Glutamatergic neuron (in vitro differentiated cells): ENCODE measurements at places on chromosomes 1 and 21.

- no peak for DNase-seq
These were observed 63.3 kb downstream of the CAMSAP2 start for GRCh38 chr1:200802042-200802441.

- DNase-seq: no peak
These were observed 150.8 kb upstream of the ETV3 start for GRCh38 chr1:157288996-157289395.

DNA sequence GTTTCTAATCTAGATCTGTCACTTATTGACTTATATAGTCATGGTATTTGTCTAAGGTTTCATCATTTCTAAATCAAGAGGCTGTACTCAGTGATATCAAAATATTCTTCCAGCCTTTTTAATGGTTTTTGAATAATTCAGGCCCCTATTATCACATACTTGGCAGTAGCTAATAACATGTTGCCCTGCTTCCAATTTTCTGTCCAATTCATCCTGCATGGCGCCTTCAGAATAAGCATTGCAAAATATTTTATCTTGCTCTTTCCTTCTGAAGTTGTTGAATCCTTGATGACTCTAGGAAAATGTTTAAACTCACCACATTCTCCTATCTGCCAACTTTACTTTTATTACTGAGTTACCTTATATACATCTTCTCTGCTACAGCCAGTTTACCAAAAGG, 517.2 kb upstream of the B3GALT2 start:
- no peak for DNase-seq

- DNase-seq: no peak
These were observed 4.2 kb downstream of the CYP4B1 start for GRCh38 chr1:46802901-46803574.

DNA sequence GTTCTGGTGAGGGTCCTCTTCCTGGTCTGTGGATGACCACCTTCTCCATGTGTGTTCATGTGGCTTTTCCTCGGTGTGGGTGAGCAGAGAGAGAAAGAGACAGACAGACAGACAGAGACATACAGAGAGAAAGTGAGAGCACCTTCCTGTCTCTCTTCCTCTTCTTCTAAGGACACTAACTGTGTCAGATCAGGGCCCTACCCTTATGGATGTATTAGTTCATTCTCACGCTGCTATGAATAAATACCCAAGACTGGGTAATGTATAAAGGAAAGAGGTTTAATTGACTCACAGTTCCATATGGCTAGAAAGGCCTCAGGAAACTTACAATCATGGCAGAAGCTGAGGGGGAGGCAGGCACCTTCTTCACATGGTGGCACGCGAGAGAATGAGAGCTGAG, 131.5 kb upstream of the ZNF648 start:
- DNase-seq: no peak

DNA sequence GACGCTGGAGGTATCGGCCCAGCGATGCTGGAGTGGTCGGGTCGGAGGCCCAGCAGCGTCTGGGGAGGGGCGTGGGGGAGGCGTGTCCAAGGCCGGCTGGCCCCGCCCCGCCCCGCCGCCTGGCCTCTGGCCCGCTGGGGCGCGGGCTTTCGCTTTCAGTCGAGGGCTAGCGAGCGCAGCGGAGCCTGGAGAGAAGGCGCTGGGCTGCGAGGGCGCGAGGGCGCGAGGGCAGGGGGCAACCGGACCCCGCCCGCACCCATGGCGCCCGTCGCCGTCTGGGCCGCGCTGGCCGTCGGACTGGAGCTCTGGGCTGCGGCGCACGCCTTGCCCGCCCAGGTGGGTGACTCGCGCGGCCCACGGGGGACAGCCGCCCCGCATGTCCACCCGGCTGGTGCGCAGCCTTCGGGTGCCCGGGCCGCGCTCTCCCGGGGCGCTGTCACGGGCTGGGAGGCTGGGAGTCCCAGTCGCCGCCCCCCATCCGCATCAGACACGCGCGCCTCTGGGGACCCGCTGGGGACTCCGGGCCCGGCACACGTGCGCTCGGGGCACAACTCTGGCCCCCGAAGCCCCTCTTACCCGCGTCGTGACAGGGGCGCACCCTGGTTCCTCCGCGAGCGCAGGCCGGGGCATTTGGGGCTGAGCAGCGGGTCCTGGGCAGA, at the start of gene TNFRSF1B:
Gene TNFRSF1B (plus strand): TSS at position 158 of the 659 bp plus-strand sequence. CDS start 101 bp downstream, at position 259.
- DNase-seq: peak; percentile 68

DNA sequence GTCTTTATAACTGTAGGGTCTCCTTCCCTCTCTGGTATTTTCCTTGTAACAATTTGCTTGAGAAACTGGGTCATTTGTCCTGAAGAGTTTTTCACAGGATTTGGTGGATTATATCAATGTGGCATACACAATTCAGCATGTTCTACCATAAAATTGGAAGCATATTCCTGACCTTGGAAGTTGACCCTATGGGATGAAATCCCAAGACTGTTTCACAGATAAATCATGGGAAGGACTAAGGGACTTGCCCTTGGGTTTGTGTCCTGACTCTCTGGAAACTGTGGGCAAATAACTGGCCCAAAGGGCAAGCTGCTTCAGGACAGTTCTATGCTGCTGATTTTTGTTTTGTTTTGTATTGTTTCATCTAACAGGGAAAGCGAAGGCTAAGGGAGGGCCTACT, 255.6 kb downstream of the TM2D1 start:
- no peak for DNase-seq

- DNase-seq: no peak
These were observed 93.9 kb upstream of the CD34 start for GRCh38 chr1:208004851-208005250.

- DNase-seq: no peak
These were observed 1.3 kb upstream of the SLC50A1 start for GRCh38 chr1:155134322-155134721.

GRCh38 chr1:94481473-94481933, 60.1 kb downstream of the F3 start:
- peak; percentile 22 for DNase-seq

DNA sequence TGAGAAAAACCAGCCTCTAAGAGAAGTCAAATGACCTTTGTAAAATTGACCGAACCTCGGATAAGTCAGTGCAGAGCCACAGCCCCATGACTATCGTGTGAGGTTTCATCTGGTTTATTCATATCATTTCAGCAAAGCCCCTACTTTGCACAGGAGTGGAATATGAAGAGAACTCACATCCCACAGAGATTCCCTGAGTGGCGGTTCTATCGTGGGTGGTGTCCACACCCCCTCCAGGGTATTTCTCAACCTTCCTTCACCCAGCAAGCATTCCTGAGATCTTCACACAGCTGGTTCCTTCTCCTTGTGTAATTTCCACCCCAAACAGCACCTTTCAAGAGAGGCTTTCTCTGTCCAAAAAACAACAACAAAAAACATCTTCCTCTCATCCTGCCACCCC, 47.5 kb downstream of the EVA1C start:
- DNase-seq: no peak

- DNase-seq: no peak
These were observed 97.4 kb upstream of the TMPRSS2 start for GRCh38 chr21:41605178-41605933.

DNA sequence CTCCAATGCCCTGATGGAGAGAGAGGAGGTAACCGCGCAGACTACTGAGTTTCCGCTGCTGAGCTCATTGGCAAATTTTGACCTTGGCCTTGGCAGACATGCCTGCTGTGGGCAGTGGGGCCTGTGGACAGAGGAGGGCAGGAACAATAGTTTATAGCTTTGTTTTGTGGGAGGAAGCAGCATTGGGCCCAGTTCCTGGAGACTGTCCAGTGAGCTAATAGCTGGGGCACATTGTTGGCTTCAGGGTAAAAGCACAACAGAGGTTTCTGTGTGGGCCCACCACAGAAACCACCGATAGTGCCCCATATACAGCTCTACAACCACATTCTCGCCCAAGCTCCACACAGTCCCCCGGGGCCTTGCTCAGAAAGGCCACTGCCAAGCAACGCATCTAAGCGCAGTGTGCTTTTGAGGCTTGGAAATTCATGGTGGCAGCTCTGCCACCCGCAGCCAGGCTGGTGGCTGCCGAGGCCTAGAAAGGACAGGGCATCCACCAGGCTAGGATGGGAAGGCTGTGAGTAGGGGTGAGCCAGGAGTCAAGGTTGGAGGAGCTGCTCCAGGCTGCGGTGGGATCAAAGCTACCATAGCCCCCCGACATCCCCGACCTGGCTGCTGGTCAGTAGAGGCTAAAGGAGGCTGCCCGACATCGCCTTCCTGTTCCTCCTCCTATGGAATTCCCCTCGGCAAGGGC, 43.2 kb downstream of the NEK2 start:
- DNase-seq: no peak

DNA sequence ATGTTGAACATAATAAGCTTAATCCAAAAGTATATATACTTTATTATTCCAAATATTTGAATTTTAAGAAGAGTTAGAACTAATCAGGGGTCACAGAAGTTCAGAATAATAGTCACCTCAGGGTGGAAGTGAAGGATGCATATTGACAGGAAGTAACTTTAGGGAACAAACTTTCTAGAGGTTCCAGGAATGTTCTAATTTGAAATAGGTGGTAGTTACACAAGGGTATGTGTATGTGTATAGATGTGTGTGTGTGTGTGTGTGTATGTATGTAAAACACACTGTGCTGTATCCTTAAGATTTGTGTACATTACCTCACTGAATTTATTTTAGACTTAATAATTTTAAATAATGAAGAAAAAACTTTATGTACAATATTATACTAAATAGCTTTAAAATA, 110.4 kb downstream of the ACBD6 start:
- no peak for DNase-seq

DNA sequence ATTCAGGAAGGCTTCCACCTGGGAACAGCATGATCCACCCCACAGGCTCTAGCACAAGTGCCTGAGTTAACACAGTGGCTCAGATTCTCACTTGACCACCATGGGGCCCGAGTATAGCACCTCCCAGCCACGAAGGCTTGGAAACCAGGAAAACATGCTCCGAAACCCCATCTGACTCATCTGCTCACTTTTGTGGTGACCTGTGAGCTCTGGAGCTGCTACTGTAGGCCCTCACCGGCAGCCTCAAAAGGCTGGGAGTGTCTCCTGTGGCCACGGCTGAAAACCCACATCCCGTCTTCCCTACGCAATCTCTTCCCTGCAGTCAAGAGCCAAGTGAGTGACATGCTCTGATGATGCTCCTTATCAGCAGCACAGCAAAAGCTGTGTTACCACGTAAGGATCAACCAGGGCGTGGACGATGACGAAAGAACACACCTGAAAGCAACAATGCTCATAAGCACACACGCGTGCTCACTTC, 81.4 kb downstream of the TGFBR3 start:
- DNase-seq: no peak

- DNase-seq: no peak
These were observed 191.4 kb downstream of the FOXD2 start for GRCh38 chr1:47629201-47629600.

DNA sequence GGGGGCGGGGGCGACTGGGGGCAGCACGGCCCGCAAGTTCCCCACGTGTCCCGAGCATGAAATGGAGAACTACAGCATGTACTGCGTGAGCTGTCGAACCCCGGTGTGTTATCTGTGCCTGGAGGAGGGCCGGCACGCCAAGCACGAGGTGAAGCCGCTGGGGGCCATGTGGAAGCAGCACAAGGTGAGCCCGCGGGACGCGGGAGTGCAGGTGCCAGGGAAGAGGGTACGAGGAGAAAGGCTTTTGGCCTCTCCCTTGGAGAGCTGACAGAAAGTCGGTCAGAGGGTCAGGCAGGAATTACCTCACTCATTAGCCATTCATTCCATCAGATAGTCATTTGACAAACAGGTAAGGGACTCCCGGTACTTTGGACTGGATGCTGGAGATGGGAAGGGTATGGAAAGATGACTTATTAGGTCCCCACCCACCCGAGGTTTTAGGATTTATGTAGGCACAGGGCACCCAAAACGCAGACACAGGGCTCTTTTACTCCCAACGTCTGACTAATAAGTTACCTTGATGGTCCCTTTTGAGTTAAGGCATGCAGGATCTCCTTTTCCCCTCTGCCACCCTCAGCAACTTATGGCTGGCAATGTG, 2.1 kb downstream of the TRIM67 start:
- DNase-seq: no peak

GRCh38 chr1:2014741-2015735, 4.1 kb upstream of the GABRD start:
- DNase-seq: no peak

- DNase-seq: no peak
These were observed 365.0 kb upstream of the RUNX1 start for GRCh38 chr21:35414056-35414455.

DNA sequence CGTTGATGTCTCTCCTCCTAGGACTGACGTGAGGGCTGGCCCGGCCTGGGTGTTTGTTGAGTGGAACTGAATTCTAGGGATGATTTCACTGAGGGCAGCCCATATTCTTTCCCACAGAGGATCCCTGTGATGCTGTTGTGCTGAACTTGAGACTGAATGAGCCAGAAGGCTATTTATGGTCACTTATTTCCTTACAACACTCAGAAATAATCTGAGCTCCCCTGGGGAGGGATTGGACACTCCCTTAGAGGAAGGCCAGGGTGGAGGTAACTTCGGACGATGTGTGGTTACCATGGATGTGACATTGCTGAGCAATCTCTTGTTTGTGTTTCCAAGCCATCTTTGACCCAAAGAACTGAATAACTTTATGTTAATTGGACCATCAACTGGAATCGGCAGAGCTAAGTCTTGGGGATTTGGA, 5.1 kb upstream of the TMCO4 start:
- no peak for DNase-seq

GRCh38 chr1:92990828-92991227, 29.6 kb upstream of the DIPK1A start:
- no peak for DNase-seq

DNA sequence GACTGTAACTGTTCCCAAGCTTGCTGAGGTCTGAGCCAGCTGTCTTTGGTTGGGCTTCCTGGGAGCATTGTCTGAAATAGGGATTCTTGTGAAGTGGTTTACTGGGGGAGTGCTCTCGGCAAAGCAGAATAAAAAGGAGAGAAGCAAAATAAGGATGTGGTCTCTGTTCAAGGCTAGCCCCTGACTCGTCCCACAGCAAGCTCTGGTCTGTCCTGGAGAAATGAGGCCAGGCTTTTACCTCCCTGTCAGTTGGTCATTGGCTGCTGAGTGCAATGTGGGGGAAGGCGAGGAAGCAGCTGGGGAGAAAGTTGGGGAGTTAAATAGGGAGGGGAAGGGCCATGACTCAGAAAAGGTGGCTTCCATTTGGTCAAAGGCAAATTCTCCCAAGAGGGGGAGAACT, 303.9 kb upstream of the DUSP10 start:
- DNase-seq: no peak

DNA sequence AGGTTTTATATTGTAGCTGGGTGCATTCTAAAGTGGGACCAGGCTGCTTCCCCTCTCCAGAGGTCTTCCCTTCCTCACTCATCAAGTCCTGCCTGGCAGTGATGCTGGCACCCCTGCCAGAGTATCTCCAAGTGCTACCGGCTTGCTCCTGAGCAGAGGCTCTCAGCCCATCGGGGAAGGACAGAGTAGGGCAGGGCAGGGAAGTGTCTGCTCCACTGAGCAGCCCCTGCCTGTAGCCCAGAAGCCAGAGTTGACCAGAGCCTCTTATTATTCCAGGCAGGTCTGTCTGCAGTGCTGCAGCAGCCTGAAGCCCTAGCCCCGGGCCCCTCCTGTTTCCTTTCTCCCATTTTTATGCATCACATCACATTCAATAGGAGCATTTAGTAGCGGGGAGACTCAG, 51.1 kb downstream of the ATP2B4 start:
- DNase-seq: no peak

DNA sequence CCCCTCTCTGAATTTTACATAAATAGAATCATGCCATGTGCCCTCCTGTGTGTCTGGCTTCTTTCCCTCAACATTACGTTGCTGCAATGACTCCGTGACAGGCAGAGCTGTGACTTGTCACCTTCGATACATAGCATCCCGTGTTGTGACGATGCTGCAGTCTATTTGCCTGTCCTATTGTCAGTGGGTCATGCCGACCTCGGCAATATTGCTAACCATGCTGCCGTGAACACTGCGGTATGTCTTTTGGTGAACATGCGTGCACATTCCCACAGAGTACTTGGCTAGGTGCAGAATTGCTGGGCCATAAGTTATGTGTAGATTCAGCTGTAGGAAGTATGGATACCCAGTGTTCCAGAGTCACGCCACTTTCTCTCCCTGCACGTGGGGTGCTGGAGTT, 36.3 kb upstream of the TTC34 start:
- DNase-seq: no peak
